ENCODE measurements at places on chromosomes 1 and 21. TPM values are rescaled to one million over a fixed set of nuclear protein-coding genes. Genes with fewer than 3 reads are reported as not detected.

DNA sequence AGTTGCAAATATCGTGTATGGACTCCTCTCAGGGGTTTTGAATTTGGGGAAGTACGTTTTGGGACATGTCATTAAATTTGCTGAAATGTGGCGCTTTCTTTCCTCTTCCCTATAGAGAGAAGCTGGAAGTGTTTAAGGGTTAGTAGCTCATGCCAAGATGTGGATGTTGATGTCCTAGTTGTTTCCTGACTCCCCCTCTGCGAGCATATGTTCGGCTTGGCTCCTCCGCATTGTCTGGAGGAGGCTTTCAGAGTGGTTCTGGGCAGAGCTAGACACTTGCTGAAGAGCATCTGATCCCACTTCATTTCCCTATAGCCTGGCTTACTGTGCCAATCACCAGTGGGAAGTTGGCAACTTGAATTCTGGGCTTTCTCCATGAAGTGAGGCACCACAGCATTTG lies 347.4 kb upstream of the B3GALT2 start:
- DNase-seq, result no peak

GRCh38 chr21:43287795-43288755 lies 119.3 kb downstream of the CRYAA start:
- no peak for DNase-seq

The IGSF21 gene
- 0.18 TPM for polyA plus RNA-seq

GRCh38 chr1:11337580-11338073 lies 64.6 kb downstream of the UBIAD1 start:
- DNase-seq, result peak; percentile 78

The S100A14 gene
- polyA plus RNA-seq, result 25.9 TPM

DNA sequence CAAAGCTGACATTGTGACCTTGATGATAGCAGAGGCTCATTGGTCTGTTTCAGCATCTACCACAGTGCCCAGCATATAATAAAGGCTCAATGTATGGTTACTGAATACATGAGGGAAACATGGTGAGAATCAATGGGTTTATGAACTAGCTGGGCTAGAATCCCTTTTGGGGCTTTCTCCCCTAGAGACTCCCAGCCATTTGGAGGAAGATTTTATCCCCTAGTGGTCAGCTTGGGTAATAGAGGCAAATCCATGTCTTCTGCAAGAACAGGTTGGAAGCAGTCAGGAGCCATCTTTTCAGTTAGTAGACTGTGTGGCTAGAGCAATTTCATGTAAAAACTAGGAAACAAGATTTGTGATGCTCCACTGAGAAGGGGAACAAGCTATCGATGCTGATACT lies 15.8 kb upstream of the REG4 start:
- no peak for DNase-seq

- no peak for DNase-seq
Observed at GRCh38 chr1:204420039-204421004, 8.7 kb upstream of the PPP1R15B start.

DNA sequence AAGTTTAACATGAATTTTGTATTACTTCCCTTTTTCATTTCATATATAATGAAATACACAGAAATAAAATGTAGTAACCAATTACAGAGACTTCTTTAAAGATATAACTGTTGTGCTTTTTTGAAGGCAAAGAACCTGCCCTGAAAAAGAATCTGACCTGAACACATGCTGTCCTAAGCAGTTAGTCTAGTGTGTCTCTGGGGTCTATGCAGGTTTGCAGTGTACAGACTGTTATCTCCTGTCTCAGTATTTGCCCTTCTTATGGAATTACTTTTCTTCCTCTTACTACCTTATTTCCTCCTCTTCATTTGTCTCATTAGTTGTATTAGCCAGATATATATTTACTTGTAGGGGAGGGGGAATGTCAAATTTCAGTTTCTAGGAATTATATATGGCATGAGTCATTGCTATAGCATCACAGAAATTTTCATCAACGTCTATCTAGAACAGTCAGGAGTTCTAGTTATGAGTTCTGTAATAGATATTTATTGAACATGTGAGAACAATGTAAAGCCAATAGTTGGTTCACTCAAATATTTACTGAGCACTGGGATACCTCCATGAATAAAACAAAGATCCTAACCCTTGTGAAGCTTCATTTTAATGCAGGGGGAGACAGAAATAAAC lies 28.4 kb upstream of the PLEKHO1 start:
- no peak for DNase-seq

- no peak for DNase-seq
Observed at GRCh38 chr1:185998391-185998790, 264.2 kb downstream of the HMCN1 start.

DNA sequence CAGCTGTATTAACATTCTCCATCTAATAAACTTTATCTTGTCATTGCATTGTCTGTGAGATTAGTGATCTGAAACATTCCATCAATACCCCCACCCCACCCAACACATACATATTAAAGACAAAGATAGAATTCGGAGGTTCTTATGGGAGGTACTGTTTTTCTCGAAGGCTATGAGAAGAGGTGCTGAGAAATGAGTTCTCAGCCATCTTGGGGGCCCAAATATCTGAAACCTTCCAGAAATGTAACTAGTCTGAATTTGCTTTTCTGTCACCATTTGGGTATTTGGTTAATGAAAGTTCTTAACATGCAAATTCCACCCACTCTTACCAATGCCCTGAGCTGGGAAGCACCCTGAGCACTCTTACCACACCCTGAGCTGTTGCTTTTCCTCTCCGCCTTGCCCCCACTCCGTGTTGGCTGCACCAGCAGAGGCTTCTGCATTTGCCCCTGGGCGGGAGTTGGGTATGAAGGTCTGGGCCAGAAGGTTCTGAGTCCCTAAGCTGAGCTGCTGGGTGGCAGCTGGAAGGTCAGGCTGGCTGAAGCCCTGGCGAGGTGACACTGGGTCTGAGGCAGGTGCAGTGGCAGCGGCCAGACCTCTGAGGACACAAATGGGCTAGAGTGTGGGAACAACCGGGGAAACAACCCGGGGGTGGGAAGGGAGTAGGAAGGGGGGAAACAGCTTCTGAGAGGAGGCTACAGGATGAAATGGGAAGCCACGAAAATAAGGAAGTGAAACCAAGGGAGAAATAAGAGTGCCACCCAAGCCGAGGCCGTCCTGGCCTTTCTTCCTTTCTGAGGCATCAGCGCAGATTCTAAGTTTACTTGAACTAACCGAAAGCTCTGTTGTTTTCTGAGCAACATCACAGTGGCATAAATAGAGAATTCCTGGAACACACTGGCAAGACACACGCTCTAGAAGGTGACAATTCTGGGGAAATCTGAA lies 26.3 kb upstream of the IER5 start:
- no peak for DNase-seq

DNA sequence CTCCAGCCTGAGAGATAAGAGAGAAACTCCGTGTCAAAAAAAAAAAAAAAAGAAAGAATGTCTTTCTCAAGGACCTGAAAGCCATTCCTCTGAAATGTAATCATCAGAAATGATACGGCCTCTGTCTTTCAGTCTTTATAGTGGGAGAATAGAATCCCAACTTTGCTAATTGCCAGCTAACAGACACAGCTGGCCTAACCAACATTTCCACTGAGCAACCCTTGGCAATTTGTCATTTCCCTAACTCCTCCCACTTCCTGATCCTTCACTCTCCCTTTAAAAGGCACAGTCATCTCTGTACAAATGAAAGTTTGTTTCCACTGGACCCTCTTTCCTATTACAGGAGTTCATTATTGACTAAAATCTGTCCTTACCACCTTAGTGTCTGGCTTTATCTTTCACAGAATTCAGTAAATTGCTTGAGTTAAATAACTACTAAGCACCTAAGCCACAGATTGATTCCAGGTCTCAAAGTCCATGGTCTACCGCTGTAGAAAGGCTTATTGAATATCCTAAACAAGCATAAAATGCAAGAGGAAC lies 4.3 kb upstream of the CBR1 start:
- DNase-seq, result no peak

The FAM72B gene
- polyA plus RNA-seq, result 4.2 TPM

DNA sequence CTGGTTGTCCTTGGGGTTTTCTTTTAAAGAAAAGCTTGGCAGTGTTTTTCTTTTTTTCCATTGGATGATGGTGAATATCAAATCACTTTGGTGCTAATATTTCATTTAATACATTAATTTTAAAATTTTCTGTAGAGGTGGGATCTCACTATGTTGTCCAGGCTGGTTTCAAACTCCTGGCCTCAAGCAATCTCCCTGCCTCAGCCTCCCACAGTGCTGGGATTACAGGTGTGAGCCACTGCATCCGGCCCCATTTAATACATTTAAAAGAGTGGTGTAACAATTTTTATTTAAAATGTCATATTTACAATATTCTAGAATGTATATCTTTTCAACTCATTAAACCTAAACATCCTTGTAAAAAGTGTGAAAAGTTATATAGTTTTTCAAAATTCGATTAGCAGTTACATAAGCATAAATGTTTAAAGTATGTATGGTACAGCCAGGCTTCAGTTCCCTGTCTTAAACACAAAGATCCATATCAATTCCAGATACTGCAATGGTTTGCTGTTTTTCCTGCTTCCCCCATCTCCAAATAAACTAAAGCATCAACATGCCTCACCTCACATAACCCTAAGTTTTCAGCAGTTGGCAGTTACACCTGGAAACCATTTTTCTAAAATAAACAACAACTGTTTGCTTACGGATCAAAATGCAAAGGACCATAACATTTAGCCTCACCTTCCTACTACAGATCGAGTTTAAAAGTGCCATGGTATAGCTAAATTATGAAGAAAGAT lies 8.9 kb upstream of the LGALS8 start:
- no peak for DNase-seq

GRCh38 chr1:21913763-21914162 lies 23.3 kb downstream of the HSPG2 start:
- DNase-seq, result no peak

DNA sequence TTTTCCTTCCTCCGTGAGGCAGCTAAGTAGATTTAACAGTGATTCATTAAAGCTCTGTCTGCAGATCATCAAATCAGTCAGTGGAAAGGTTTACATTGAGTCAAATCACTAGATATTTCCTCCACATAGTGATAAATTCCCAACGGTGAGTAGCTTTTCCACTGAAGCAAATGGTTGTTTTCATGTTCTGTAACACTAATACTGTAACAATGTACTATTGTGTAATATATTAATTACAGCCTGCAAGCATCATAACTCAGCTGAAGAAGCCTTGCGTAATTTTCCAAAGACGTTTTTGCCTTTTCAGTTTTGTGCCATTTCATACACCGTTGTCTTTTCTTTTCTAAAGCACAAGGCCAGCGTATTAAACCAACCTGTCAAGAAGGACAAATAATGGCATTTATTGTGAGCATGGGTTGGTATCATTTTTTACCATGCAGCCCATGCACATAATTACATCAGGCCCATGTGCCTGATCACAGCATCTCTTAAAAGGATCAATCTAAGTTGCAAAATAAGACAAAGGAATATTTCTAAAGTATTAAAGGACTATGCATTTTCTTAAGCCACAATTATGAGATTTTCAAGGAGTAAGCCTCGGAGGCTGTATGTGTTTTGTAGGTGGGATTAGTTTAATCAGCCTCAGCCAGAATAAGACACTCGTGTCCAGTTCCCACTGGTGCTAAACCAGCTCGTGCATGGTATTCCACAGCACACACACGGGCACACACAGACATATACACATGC lies 16.7 kb upstream of the PDE9A start:
- DNase-seq, result no peak

DNA sequence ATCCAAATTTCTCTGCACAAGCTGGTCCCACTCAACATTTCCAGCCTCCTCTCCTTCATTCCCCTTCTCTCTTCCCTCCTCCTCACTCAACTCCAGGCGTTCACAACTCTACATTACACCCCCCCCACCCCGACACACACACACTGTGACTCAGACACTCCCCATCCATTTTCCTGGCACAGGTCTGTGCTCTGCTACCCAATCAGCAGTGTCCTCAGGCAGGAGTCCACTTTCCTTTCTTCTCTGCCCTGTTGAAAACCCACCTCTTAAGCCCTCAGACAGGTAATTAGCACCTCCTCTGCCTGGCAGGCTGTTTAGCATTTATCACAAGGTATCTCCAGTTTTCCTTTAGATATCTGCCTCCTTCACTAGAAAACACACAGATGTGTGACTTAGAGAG lies 8.8 kb upstream of the LMX1A start:
- DNase-seq, result no peak

The CHTOP gene
- polyA plus RNA-seq, result 116 TPM

- DNase-seq, result no peak
Observed at GRCh38 chr1:111990026-111990877, 784 bp upstream of the KCND3 start.

The TIE1 gene
- polyA plus RNA-seq, result 47.9 TPM

The CELF3 gene
- 0.77 TPM for polyA plus RNA-seq

DNA sequence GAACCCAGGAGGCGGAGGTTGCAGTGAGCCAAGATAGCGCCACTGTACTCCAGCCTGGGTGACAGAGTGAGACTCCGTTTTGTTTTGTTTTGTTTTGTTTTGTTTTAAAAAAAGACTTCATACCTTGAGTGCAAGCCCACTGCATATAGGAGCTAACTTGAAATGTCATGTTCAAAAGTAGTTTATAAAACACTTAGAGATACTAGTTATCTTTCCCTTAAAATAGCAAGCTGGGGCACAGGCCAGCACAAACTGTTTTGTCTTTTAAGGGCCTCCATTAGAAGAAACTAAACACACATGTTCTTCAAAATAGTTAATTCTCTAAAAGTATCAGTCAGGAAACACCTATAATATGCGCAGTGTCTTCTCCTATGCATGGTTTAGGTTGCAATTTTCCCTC lies 505.1 kb upstream of the TMPRSS15 start:
- no peak for DNase-seq

DNA sequence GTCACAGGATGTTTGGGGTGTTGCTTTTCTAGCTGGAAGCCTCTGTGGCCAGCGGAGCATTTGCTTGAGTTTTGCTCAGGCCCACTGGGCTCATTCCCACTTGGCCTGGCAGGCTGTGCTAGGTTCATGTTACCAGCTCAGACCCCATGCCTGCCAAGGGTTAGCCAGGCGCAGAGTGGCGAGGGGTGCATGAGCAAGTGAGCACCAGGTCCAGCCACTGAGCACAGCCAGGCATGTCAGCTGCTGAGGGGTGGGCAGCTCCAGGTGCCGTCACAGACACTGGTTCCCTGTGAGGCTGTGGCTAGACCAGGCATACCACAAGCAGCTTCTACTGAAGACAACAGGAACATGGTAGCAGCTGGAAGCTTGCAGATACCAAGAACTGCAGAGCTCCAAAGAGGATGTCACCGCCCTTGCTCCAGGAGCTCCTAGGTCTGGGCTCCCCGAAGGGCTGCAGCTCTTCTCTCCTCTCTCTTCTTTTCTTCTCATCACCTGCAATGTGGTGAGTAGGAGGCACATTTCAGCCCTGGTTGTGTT lies 52.0 kb upstream of the CYYR1 start:
- no peak for DNase-seq

DNA sequence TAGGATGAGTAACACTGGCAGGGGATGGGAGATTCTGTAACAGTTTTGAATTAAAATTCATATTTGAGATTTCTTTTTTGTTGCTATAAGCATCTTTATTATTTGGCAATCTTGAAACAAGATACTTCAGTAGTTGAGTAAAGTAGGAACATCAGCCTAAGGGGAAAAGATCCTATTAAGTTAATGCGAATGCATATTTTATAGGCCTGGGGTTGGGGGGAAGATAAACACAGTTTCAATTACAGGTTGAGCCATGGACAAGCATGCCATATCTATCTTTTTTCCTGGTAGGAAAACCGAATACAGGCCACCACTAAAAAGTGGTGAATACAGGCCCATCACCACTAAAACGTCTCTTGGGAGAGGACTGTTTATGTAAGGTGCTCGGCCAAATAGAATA lies 32.3 kb downstream of the SMAP2 start:
- DNase-seq, result no peak

- DNase-seq, result no peak
Observed at GRCh38 chr1:185365951-185366350, 48.9 kb upstream of the IVNS1ABP start.
